ENCODE measurements at places on chromosomes 11 and 22.
A peak's percentile ranks its signal among the peaks of the same experiment; 100 is the strongest.

GRCh38 chr11:27097551-27097950 lies 56.9 kb downstream of the BBOX1 start:
- DNase-seq: no peak

DNA sequence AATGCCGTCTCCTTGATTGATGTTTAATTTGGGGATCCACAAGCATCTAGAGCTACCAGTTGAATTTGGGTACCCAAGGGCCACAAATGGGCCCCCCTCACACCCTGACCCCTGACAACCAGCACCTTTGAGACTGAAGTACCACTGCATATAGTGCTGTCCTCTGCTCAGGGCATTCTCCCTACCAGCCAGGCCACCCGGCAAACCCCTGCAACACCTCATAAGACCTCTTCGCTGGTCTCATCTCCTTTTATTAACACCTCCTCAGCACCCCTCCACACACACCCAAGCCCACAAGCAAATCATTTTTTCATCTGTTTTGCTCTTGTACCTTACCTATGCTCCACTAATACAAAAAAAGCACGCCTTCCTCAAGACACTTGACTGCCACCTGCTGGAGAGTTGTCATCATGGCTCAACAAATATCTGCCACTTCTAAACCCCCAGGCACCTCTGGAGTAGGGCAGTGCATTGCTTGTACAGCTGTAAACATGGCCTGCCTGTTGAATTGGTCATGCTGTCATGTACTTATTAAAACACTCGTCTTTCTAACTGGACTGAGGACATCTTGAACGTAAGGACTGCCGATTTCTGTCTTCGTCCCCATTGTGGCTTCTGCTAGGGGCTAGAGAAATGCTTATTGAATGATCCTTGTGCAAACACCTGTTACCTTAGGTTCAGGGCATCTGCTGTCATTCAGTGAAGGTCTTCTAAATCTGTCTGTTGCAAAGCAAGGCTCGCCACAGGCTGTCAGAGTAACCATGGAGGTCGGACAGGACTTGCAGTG lies 66.5 kb downstream of the BMAL1 start:
- peak; percentile 84 for DNase-seq

GRCh38 chr11:68117853-68118470 lies 3.2 kb downstream of the CHKA start:
- DNase-seq: no peak

DNA sequence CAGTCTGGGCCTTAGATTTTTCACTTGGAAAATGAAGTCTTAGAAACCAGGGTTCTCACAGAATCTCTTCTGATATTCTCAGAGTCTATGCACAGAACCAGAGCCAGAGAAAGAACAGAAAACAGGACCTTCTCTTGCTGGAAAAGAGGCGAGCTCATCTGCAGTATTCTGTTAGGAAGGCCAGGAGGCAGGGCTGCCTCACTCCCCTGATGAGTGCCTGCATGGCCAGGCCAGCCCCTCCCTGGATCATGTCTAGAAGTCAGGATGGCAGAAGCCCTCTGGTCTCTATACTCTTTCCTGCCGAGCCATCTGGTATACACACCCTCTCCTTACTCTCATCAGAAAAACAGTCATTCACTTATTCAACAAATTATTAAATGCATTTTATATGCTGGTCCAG lies 723 bp downstream of the OR51M1 start:
- no peak for DNase-seq

- no peak for DNase-seq
These were observed 838.2 kb downstream of the NTM start for GRCh38 chr11:132208477-132209055.

- no peak for DNase-seq
These were observed 991.2 kb upstream of the TENM4 start for GRCh38 chr11:80432057-80432456.

DNA sequence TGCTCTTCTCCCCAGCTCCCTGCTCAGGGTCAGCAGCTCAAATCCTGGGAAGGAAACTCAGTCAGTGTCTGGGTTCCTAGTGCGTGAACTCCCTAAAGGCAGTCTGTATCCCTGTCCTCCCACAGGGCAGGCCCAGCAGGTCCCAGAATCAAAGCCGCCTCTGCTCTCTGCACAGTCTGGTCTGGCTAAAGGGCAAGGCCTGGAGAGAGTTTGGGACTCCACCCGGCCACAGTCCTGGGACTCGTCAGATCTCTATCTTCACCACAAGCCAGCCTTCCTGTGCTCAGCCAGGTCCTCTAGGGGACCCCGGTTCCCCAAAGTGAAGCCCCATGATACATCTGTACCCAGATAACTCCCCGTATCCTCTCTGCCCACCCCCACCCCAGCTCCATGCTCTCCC lies 56.2 kb upstream of the CSNK2A3 start:
- DNase-seq: no peak

GRCh38 chr11:63738720-63739360 lies 29.7 kb downstream of the ZFTA start:
- peak; percentile 79 for DNase-seq

GRCh38 chr11:84958295-84958694 lies 668.8 kb downstream of the DLG2 start:
- DNase-seq: no peak

DNA sequence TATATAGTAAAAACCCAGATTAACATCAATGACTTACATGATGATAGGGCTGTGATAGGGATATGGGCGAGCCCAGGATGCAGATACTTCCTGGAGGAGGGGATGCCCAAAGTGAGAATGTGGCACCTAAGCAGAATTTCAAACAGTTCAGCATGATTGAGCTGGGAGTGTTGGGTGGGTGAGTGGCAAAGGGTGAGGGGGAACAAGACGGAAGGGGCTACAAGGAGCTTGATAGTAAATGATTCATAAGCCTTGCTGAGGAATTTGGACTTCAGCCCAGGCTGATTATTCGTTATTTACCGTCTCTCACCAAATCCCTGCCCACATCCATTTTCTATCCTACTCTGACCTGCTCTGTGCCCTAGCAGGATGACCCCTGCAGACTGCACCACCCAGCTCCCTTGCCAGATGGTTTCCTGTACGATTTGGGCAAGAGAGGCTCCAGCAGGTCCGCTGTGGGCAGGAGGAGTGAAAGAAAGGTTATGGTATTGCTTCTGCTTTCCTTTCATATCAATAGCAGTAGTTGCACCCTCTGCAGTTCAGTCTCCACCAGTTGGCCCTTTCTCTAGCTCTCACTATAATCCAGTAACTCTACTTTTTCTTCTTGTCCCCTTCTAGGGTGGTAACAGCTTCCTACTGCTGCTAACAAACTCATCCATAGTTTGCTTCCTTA lies 30.3 kb upstream of the SIK2 start:
- no peak for DNase-seq

DNA sequence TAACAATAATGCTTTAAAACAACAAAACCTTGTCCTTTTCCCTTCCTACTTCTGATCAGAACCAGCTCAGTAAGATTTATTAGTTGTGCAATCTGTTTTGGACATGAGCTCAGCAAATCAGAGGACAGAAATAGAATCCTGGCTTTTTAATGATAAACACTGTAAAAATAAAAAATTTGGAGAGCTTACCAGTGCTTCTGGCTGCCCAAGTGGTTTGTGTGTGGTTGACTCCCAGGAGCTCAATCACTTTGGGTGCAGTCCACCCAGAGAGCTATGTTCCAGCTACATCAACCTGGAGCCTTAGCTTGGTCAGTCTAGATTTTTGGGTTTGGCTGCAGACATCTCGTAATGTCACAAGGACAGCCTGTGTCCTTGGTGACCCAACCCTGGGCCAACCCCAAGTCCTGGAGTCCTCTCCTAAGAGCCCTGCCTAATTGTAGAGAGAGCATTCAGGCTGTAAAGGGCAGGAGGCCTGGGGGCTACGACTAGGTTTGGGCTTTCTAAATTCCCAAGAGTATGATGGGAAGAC lies 28.5 kb downstream of the CD44 start:
- DNase-seq: no peak

- DNase-seq: no peak
These were observed 904.2 kb upstream of the RAG2 start for GRCh38 chr11:37502202-37502601.

GRCh38 chr22:22018825-22019658 lies 36.5 kb upstream of the TOP3B start:
- DNase-seq: no peak

DNA sequence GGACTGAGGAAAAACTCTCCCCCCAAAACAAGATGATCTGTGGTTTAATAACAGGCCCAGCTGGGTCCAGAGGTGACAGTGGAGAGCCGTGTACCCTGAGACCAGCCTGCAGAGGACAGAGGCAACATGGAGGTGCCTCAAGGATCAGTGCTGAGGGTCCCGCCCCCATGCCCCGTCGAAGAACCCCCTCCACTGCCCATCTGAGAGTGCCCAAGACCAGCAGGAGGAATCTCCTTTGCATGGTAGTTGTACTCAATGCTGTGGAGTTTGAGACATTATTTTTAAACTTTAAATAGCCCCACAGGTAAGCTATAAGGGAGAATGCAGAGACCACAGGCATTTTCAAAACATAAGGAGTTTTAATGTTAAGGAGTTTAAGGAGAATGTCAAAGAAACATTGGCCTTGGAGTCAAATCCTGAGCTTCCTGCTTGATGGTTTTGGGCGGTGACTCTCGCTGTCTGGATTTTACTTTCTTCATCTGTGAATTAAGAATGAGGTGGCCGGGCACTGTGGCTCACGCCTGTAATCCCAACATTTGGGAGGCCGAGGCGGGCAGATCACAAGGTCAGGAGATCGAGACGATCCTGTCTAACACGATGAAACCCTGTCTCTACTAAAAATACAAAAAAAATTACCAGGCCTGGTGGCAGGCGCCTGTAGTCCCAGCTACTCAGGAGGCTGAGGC lies 6.8 kb downstream of the APOL1 start:
- no peak for DNase-seq

DNA sequence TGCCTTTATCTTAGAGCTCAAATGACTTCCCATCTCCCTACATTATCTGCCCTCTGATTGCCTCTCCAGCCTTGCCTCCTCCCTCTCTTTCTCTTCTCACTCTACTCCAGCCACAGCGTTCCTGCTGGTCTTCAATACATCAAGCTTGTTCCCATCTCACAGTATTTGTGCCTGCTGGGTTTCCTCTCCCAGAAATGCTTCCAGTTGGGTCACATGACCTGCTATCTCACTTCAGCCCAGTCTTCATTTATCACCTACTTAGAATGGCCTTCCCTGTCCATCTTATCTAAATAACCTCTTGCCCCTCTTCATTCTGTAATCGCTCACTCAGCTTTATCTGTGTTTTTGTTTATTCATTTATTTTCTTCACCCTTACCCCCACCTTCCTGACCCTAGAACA lies 61.8 kb upstream of the FAR1 start:
- no peak for DNase-seq

DNA sequence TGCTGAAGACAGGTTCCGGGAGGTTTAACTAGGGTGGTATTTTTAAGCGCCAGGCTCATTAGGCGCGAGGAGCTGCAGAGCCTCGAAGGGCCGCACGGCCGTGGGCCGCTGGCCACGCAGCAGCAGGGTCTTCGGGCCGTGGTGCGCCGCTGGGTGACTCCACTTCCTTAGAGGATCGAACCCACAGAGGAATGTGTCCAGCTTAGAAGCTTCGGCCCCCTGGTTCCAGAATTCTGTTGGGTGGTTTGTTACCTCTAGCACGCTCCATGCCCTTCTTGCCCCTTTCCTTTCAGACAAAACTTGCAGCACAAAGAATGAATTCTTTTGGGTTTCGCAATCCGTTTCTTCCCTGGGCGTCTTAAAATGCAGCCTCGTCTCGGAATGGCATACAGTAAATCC lies 773 bp upstream of the PATL1 start:
- no peak for DNase-seq

DNA sequence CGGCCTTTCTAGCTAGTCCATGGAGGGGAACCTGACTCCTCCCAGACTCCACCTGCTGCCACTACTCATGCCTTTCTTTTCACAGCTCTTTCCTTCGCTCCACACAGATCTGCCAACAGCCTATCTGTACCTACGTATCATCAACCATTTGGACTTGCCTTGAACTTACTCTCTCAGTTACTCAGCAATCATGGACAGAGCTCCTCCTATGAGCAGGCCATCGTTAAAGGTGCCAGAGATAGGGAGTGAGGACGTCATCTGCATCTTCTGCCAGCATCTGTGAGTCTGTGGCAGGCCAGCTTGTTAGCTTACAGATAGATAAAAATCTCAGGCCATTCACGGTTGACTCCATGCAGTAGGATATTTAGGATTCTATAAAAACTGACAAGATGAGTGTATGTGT lies 162.9 kb upstream of the ZBED5 start:
- no peak for DNase-seq

- DNase-seq: no peak
These were observed 26.3 kb downstream of the CTR9 start for GRCh38 chr11:10777393-10777793.

DNA sequence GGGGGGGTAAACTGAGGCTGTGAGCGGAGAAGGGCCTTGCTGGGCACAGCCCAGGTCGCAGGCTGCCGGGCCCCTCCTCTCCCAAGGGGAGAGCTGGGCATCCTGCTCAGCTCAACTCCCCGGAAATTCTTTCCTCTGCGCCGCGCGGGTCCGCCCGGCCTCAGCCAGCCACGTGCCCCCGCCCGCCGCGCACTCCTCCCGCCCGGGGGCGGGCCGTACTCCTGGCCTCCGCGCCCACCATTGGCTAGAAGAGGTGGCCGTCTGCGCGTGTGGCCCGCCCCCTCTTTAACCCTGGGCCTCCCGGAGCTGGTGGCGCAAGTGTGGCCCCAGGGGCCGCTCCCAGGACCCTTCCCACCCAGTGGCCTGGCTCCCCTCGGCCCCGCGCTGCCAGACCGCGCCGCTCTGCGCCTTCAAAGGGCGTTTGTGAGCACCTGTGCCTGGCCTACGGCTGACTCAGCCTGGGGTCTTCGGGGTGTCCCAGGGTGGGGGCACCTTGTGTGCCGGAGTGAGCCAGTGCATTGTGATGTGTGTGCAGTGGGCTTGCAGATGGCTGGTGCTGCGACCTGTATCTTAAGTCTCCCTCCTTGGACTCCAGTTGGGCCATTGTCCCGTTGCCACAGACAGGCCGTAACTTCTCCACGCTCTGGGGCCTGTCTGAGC lies 2.0 kb downstream of the MRGPRF start:
- DNase-seq: peak; percentile 52

- DNase-seq: peak; percentile 84
These were observed at the start of gene JAML for GRCh38 chr11:118224511-118225188. TSS of gene JAML (minus strand) at chr11:118225011. CDS start at chr11:118214866, 10,145 bp downstream.

GRCh38 chr11:103881584-103881983 lies 154.9 kb upstream of the DDI1 start:
- DNase-seq: no peak

Measured in activated CD4-positive, alpha-beta T cell treated with anti-CD3 and anti-CD28 coated beads for 36 hours (primary cell).